Endothelial cell of coronary artery (primary cell): ENCODE measurements at places on chromosomes 4 and X. TPM values are rescaled to one million over a fixed set of nuclear protein-coding genes. Genes with fewer than 3 reads are reported as not detected.

The TMEM165 gene
- total RNA-seq = 111 and 142 TPM in 2 replicates

The FHL1 gene
- total RNA-seq = 41.4 and 121 TPM in 2 replicates

The TLL1 gene
- 5.3 and 7.4 TPM in 2 replicates for total RNA-seq

The BMP3 gene
- under 0.01 TPM in 1 of 2 replicates, not detected in the other for total RNA-seq

The COX7B2 gene
- not detected in 2 replicates for total RNA-seq

The GCNA gene
- total RNA-seq = 0.99 and 2.7 TPM in 2 replicates

The TENT5D gene
- total RNA-seq = not detected in 2 replicates
